Hepatocyte (in vitro differentiated cells): ENCODE measurements at places on chromosomes 1 and 21.
A peak's percentile ranks its signal among the peaks of the same experiment; 100 is the strongest.

- DNase-seq: peak; percentile 77
Observed at GRCh38 chr1:246497331-246497915, 9.7 kb downstream of the SMYD3 start.

GRCh38 chr21:31570824-31571566, 88.5 kb upstream of the SOD1 start:
- no peak for DNase-seq

DNA sequence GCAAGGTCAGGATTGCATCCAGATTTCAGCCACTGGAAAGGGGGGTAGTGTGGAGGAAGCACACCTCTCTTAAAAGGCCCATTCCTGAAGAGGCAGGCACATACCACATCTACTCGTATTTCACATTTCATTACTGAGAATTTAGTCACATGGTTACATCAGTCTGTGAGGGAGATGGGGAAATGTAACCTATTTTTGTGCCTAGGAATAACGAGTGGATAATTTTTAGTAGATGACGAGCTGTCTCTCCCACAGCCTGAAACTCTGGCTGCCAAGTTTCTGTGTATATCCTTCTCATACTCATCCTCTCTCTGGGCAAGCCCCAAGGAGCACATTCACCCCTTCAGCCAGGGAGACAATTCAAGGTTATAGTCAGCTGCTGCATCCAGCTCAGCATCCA, 10.3 kb upstream of the C21orf91 start:
- DNase-seq: no peak

GRCh38 chr21:33273044-33273443, 6.9 kb downstream of the IL10RB start:
- DNase-seq: no peak

DNA sequence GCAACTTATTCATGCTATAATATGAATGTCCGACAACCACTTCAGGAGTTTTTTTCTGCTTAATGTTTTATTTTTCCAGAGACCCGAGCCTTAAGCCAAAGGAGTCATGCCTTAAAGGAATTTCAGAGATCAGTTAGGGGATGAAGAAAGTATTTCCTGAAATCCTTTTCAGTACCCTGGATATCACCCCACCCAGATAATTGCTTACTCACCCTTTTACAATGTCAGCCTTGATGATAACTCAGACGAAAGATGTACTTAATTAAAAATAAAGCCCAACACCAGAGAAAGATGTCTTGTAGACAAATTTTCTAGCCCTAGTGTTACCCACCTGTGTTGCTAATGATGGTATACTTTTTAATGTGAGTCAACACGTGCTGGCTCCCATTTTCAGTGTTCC, 124.1 kb downstream of the XCL2 start:
- no peak for DNase-seq

GRCh38 chr1:14549897-14550620, 48.4 kb upstream of the KAZN start:
- no peak for DNase-seq

DNA sequence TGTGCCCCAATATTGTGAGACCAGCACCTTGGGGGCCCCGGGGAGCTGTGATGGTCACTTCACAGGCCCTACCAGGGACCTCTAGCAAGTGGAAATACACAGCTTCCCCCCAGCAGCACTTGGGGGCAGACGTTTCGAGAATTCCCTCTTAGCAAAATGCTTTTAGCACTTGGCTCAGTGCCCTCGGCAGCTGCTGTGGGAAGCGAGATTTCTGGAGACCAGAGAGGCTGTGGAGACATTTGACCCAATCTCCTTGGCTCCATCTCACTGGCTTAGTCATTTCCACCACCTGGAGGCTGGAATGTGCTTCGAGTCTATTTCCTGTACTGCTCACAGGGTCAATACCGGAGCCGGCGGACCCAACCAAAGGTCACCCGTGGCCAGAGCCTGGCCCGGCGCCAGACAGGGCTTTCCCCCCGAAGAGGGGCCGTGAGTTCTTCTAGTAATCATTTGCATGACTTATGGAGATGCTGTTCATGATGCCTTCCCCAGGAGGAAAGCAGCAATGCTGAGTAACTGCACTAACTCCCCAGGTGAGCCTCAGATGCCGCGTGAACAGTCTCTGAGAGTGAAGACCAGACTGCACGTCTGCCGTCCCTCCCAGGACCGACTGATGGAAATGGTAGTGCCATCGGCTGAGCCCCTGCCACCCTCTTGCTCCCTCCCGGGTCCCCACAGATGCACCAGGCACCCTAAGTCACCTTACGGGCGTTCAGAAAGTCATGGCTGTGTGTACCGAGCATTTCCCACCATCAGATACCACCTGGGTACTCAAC, 4.4 kb upstream of the C2CD2 start:
- DNase-seq: peak; percentile 63

DNA sequence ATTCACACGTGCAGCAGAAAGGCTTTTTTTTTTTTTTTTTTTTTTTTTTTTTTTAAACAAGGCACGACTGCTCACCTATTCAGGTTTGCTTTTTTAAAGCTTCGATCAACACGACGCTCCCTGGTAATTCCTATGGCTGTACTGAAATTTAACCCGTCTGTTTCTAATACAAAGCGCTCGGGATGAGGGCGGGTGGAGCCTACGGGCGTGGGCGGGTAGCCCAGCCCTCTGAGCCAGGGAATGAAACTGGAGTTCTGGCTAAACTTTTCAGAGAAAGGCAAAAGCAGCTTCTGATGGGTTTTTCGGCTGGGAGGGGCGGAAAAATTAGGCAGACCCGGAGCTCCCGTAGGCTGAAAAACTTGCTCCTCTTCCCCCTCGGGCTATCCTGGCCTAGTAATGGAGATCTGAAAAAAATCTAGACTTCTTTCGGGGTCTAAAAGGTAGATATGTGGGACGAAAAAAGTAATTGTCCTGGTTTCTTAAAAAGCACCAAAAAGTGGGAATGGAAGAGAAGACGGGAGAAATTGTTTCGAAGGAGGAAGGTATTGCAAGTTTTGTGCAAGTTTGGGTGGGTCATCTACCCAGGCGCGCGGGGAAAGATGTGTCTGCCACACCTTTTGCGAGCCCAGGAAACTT, 7.4 kb downstream of the NR5A2 start:
- peak; percentile 21 for DNase-seq

- no peak for DNase-seq
Observed at GRCh38 chr1:115869064-115869463, 28.1 kb upstream of the NHLH2 start.

DNA sequence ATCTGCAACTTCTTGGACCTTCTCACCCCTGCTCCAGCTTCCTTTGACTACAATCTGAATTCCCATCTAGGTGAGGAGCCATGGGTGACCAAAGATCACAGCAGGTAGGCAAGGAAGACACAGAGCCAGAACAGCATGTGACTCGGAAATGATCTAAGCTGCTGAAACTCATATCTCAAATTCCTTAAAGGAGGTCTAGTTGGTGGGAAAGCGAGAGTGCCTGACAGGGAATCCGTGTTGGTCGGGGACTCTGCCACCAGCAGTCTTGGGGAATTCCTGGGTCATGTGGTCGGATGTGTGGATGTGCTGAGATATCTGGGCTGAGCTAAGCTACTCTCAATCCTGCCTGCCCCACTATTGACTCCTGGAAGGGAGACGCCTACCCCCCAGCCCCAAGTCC, 3.2 kb upstream of the NUAK2 start:
- DNase-seq: peak; percentile 67

DNA sequence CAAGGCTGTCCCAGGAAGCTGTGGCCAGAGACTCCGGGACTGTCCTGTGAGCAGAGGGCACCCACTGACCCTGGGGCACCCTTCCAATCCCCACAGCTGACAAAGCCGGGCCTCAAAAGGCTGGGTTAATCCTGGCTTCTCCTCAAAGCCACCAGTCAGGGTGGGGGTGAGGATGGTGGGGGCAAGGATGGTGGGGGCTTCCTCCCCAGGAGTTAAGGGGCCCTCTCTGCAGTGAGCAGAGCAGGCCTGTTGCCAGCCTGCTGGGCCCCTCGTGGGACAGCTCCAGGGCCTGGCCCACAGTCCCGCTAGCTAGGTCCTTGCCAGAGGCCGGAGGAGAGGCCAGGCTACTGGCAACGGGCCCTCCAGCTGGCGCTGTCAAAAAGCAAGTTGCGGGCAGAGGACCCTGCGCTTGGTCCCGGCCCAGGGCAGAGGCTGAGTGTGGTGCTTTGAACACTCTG, 37.9 kb upstream of the CCDC27 start:
- DNase-seq: no peak

DNA sequence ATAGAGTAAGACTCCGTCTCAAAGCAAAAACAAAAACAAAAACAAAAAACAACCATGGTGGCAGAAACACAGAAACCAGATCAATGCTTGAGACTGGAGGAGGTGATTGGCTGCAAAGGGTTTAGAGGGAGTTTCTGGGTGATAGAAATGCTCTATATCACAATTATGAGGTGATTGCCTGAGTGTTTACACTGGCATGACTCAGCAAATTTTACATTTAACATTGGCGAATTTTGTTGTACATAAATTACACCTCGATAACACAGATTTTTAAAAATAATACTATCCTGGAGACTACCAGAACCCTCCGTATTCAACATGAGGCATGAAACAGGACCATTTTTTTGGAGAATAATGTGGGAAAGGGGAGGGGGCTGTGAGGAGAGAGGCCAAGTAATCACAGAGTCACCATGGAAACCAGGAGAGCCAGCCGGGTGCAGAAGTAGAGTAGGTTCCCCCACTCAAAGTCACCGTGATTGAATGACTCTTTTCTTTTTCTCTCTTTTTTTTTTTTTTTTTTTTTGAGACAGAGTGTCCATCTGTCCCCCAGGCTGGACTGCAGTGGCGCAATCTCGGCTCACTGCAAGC, 24.3 kb downstream of the HEYL start:
- DNase-seq: no peak

DNA sequence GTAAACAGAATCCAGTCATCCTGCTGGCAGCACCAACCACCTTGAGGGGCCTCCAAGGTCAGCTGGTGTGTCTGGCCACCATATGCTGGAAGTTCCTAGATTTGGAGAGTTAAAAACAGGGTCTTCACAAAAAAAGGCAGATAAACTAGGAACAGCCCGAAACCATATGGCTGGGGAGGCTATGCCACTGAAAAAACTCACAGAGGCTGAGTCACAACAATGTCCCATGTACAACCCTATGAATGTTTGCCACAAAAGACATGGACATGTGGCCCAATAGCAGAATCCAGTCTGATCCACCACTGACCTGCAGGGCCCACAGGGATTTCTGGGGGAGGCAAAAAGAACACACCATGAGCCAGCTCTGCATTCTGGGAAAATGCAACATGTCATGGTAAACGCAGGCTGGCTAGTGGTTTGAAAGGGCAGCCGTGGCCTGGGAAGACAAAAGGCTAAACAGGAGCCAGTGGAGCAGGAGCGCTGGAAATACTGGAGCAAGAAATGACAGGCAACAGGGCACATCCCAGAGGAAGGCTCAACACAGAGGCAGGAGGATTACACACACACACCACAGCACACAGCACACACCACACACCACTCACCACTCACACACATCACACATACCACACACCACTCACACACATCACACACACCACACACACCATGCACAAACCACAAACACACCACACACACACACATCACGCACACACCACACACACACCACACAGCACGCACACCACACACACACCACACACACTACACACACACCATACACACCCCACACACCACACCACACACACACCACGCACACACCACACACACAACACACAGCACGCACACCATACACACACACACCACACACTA, 55.4 kb downstream of the HSF2BP start:
- no peak for DNase-seq

GRCh38 chr1:109907190-109907774, 3.4 kb upstream of the CSF1 start:
- no peak for DNase-seq

GRCh38 chr1:151639466-151639865, 27.6 kb downstream of the SNX27 start:
- DNase-seq: peak; percentile 10

GRCh38 chr21:36800734-36801133, 101.8 kb downstream of the SIM2 start:
- no peak for DNase-seq

DNA sequence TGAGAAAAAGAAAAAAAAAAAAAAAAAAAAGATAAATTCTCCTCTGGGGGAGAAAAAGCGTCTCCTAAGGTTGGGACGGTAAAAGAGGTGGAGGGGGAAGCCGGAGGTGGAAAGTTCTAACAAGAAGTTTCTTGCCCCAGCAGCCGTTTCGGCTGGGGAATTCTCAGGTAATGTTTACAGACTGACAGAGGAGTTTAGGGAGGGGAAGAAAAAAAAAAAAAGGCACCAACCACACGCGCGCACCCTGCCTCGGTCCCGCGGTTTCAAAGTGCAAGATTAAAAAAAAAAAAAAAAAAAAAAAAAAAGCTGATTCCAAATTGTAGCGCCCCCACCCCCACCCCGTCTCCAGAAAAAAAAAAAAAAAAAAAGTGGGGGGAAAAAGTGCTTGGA, 504 bp downstream of the DHRS3 start:
- DNase-seq: peak; percentile 66

GRCh38 chr21:30719401-30719800, 824 bp upstream of the KRTAP21-3 start:
- DNase-seq: peak; percentile 17

- peak; percentile 99 for DNase-seq
Observed at GRCh38 chr1:10209905-10210810, at the start of gene KIF1B. Gene KIF1B, plus strand, starts transcription at chr1:10210570. Its CDS starts 21,759 bp downstream, at chr1:10232329.

DNA sequence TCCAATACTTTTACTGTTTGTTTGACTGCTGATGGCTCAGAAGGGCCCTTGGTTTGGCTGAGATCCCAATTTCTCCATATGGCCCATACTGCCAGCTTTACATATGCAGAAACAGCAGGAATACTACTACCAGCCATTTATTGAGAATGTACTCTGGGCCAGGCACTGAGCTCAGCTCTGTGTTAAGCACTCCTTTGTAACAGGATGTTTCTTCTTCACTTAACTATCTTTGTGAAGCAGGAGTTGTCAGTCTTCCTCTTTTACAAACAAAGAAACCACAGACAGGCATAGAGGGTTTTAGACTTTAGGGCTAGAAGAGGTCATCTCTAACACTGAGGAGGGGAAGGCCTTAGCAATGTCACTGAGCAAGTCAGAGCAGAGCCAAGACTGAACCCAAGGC, 8.3 kb downstream of the HMGCL start:
- no peak for DNase-seq

GRCh38 chr1:192703283-192704206, 67.6 kb downstream of the RGS13 start:
- no peak for DNase-seq

DNA sequence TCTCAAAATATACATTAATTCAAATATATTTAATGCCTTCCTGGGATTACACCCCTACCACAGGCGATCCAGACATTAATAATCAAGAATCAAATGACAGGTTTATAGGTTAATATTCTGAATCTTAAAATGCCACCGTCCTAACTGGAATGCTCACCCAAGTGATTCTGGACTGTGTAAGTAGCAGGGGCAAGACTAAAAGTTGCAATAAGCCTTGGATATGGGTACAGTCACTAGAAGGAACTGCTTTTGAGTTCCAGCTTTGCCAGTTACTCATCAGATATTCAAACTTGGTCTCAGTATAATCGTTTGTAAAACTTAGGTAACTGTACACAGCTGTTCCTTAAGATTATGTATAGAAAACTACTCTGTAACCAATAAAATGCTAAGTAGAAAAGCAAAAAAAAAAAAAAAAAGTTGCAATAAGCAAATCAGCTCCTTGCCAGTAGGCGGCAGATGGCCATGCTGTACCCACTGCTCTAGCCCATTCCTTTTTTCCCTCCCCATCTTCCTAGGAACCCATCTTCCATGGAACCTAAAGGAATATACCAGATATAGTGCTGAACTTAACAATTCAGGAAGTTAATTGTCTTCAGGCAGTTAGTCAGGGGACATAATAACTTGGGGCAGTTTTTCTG, 10.5 kb downstream of the RO60 start:
- DNase-seq: no peak
